ENCODE measurements at places on chromosomes 5 and 9. TPM values are rescaled to one million over a fixed set of nuclear protein-coding genes. Genes with fewer than 3 reads are reported as not detected.

SLC12A7 gene
- total RNA-seq = 54.3 TPM

DBH gene
- total RNA-seq = 9.3 TPM

TNFSF8 gene
- 0.91 TPM for total RNA-seq

CHSY3 gene
- total RNA-seq = 2.8 TPM

EGFL7 gene
- 54.2 TPM for total RNA-seq

- DNase-seq = no peak
These were observed 265.7 kb downstream of the HSPA4 start for GRCh38 chr5:133317558-133317957.

DNA sequence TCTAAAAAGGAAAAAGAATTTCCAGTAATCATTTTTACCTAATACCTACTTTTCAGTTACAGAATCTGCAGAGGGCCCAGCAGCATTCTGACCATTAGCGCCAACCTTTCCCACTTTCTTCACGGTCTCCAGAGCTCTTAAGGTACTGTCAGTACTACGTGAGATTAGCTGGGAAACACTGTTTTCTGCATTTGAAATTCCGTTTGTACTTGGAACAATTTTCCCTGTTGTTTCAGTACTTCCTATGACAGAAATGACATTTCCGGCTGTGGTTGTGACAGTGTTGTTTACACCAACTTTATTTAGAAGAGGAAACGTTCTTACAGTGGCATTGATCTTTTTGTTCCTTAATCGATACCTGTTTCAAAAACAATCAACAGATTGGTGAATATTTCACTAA is 36.9 kb upstream of the PDCL start:
- no peak for DNase-seq

- no peak for DNase-seq
These were observed 133.8 kb downstream of the TMEM174 start for GRCh38 chr5:73306741-73307275.

GRCh38 chr5:104265531-104266140 is 703.0 kb upstream of the NUDT12 start:
- DNase-seq = no peak

DNA sequence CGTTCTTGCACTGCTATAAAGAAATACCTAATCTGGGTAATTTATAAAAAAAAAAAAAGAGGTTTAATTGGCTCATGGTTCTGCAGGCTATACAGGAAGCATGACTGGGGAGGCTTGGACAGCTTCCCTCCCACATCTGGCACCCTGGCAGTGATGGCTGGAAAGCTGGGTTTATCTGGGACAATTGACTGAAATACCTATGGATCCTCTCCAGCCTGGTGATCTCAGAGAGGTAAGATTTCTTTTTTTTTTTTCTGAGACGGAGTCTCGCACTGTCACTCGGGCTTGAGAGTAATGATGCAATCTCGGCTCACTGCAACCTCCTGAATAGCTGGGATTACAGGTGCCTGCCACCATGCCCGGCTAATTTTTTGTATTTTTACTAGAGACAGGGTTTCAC is 22.7 kb upstream of the UGCG start:
- no peak for DNase-seq

DNA sequence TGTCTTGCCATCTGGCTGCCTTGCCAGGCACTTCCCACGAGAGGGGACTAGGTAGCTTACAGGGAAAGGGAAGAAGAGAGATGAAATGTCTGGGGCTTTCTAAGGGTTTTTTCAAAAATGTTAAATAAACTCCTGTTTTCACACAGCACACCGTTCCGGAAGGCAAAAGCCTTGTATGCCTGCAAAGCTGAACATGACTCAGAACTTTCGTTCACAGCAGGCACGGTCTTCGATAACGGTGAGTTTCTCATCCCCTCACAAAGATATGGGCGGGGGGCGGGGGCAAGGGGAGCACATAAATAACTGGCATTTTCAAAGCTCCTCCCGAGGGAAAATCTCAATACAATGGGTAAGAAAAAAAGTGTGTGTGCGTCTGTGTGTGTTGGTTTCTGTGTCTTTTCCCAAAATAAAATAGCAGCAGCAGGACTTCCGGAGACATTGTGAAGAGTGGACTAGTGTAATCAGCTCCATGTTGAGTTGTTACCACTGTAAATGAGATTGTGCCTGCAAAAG is 189.6 kb downstream of the NR3C1 start:
- DNase-seq = no peak

DNA sequence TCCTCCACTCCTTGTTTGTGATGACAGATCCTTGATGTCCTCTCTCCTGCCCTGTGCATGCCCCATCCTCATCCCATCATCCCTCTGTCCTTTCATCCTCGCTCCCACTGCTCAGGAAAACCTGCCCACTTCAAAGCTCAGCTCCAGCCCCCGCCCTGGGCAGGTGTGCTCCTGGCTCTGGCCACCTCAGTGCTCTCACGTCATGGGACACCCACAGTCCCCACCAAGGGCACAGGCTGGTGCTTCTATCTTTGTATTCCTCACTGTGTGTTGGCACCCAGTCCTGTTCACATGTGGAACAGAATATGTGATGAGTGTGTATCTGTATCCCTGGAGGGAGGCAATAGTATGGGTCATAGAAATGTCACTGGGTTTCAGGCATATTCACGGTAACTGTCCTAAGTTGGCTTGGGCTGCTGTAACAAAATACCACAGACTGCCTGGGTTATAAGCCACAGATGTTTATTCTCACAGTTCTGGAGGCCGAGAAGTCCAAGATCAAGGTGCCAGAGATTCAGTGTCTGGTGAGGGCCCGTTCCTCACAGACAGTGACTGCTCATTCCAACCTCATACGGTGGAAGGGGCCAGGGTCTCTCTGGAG is 13.5 kb downstream of the GFPT2 start:
- no peak for DNase-seq

- no peak for DNase-seq
These were observed 227.3 kb upstream of the TBCA start for GRCh38 chr5:78003450-78003849.

DNA sequence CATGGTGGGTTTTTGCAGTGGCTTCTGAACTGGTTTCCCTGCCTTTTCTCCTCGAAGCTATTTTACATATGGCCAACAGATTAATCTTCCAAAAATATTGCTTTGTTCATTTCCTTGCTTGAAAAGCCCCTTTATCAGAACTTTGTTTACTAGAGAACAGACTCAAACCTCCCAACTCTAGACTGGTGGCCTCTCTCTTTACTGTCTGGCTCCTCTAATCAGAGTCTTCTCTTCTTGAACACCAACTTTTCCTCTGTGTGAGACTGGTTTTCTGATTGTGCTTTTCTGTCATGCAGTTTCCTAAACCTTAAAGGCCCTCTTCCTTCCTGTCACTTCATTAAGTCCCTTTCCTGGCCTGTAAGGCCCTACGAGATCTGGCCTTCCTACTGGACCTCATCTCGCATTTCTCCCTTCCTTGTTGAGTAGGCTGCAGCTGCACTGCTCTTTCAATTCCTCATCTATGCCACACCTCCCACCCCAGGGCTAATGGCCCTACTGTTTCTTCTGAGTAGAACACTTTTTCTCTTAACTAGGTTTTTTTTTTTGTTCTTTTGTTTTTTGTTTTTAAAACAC is 5.7 kb downstream of the C9orf43 start:
- DNase-seq = no peak

- no peak for DNase-seq
These were observed 1.2 kb downstream of the GLRX start for GRCh38 chr5:95821110-95822021.

All from right lobe of liver (tissue), 6 donors.